ENCODE measurements at places on chromosomes 1 and 21. TPM values are rescaled to one million over a fixed set of nuclear protein-coding genes. Genes with fewer than 3 reads are reported as not detected.

Gene FAM131C
- not detected for total RNA-seq

GRCh38 chr1:30768830-30769718, 11.5 kb upstream of the LAPTM5 start:
- H3K4me1 ChIP-seq: peaks cover 23% of the 10 kb centered on the region
- H3K27ac ChIP-seq: no peak overlapping the region
- no peak for DNase-seq

DNA sequence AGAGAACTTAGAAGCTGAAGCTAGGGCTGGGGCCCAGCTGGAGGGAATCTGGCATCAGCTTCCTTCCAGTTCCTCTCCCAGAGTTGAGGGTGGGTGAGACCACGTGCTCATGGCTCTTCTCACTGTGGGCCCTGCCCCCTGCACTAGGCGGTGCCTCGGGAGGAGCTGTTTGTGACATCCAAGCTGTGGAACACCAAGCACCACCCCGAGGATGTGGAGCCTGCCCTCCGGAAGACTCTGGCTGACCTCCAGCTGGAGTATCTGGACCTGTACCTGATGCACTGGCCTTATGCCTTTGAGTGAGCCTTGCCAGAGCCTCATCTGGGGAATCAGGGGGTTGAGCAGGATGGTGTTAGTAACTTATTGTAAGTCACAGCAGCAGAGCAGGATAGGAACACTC, 16.1 kb downstream of the AKR1A1 start:
- no peak for DNase-seq
- H3K4me3 ChIP-seq: no peak overlapping the region
- H3K4me1 ChIP-seq: peaks cover 3% of the 10 kb centered on the region
- H3K27ac ChIP-seq: no peak overlapping the region
- H3K27me3 ChIP-seq: no peaks in the 10 kb centered on the region

DNA sequence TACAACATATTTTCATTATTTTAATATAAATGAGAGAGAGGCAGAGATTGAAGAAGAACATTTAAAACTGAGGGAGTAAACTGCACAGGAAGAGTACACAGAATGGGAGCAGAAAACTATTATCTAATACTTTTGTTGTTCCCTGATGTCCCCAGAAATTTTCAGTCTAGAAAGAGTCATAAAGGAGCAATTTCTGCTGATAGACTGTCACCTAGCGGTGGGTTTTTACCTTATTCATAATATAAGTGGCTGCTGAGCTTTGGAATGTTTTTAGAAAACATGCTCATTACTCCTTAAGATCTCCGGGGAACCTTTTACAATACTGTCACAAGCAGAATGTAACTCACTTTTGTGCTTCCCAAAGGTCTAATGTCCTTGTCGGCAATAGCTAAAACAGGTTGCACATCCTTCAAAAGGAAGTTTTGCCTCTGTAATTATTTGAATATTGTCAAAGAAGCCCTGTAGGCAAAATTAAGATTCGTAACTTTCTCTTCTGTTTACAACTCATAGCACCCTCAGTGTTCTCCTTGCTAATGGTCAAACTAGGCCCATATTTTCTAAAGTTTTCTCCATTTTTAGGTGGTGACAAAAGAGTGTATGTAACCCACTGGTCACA, 4.9 kb upstream of the NPL start:
- H3K4me1 ChIP-seq: peaks cover 18% of the 10 kb centered on the region
- H3K36me3 ChIP-seq: no peaks in the 10 kb centered on the region
- no peaks in the 10 kb centered on the region for H3K27me3 ChIP-seq
- DNase-seq: peak; percentile 26
- no peak overlapping the region for H3K27ac ChIP-seq

Gene CFHR1
- total RNA-seq: not detected

GRCh38 chr1:167723707-167724323, 2.0 kb downstream of the MPZL1 start:
- H3K27ac ChIP-seq: no peak overlapping the region
- H3K36me3 ChIP-seq: peaks cover 9% of the 10 kb centered on the region
- no peaks in the 10 kb centered on the region for H3K27me3 ChIP-seq
- H3K4me1 ChIP-seq: peaks cover 52% of the 10 kb centered on the region
- DNase-seq: no peak

DNA sequence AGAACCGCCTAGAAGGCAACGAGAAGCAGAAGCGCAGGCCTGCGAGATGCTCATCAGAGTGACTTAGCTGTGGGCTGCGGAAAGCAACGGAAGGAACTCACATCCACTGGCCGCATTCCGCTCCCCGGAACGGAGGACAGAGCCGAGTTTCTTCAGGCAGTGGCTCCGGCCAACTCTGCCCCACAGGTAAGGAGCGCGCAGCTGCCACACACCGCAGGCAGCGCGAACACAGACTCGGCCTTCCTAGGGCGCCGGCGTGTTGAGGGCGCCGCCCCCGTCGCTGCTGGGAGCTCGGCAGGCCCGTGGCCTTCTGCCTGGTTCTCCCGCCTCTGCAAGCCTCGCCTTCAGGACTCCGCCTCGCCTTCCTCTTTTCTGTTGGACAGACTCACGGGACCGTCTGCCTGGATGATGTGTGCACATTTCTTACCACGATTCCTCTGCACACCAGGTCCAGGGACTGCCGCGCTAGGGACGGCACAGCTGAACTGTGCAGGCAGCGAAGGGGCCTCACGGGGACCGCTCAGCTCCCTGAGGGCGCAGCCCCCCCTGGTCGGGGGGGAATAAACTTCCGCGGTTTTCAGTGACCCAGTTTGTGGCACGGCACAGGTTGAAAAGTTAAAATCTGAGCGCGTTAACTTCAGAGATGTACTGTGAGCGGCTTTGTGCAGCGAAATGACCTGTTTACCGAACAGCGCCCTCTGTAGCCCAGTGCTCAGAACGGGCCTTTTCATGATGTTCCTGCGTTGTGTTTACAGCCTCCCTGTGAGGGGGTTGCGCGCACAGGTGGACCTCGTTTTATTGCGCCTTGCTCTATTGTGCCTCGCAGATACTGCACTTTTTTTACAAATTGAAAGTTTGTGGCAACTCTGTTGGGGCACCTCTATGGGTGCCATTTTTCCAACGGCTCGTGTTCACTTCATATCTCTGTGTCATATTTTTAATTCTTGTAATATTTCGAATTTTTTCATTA, 15.8 kb downstream of the TCP10L start:
- DNase-seq: peak; percentile 88
- no peak overlapping the region for H3K27ac ChIP-seq
- H3K4me3 ChIP-seq: peak overlapping the region; percentile 70
- H3K4me1 ChIP-seq: peaks cover 12% of the 10 kb centered on the region

Gene ERICH3
- total RNA-seq: not detected

DNA sequence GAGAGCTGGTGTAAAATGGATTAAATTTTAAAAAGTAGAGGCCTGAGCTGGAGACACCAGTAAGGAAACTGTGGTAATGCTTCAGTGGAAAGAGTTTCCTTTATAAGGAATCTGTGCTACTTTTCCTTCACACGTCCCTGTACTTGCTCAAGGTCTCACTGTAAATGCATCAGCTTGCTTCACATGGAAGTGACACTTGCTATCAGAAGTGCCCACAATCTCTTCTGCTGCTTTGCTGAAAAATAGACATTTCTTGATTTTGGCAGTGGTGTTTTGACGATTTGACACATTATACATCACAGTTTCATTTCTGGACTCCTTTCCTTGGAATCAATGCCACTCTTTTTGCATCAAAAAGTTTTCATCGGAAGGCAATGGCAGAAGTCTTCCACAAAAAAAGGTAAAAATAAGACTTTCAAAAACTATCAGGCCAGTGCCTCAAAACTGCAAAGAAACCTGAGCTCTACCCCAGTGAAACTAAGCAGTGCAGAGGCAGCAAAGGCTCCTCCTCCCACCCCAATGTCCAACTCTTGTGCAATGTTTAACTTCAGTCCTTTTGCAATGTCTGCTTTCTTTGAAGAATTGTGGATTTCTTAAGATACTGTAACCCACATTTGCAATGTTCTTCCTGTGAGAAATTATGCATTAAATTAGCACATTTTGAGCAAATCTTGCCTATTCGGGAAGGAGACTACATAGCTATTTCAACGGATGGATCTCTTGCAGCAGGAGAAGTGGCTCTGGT, 18.4 kb upstream of the TSPAN2 start:
- peaks cover 10% of the 10 kb centered on the region for H3K4me1 ChIP-seq
- no peak overlapping the region for H3K27ac ChIP-seq
- no peaks in the 10 kb centered on the region for H3K27me3 ChIP-seq
- H3K4me3 ChIP-seq: no peak overlapping the region

- DNase-seq: peak; percentile 8
- H3K4me1 ChIP-seq: no peaks in the 10 kb centered on the region
- no peak overlapping the region for H3K4me3 ChIP-seq
- H3K27ac ChIP-seq: no peak overlapping the region
- H3K36me3 ChIP-seq: no peaks in the 10 kb centered on the region
These were observed 439.4 kb downstream of the CAMTA1 start for GRCh38 chr1:7224644-7225043.

Gene ECE1
- 160 TPM for total RNA-seq

Gene ALG14
- total RNA-seq: 6.2 TPM

DNA sequence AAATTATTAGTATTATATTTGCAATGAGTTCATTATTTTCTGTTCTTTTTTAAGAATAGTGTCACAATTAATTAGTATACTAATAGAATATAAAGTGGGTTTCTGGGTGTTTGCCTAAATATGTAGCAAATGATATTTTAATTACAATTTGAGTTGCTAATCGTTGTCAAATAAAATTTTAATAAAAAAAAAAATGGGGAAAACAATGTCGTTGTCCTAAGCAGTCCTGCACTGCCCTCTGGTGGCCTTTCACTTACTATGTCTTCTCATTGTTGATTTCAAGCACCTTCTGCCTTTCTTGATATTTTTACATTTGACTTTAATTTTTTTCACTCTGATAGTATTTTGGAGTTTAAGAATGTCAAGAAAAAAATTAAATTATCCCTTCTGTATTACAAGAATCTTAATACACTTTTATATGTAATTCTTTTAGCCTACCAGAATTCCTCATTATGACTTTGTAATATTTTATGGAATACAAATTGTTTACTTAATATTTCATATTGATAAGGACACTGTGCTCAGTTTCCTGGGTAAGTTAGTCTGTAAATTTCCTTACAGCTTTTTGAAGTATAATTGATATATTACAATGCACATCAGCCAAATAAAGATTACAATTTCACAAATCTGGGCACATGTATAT, 104.5 kb upstream of the FMN2 start:
- no peak overlapping the region for H3K27ac ChIP-seq
- peaks cover 5% of the 10 kb centered on the region for H3K36me3 ChIP-seq
- peak; percentile 58 for DNase-seq
- H3K4me1 ChIP-seq: no peaks in the 10 kb centered on the region
- no peak overlapping the region for H3K4me3 ChIP-seq

- peaks cover 15% of the 10 kb centered on the region for H3K36me3 ChIP-seq
- DNase-seq: no peak
- H3K4me1 ChIP-seq: peaks cover 30% of the 10 kb centered on the region
- H3K27ac ChIP-seq: no peak overlapping the region
These were observed 29.7 kb upstream of the EVA1B start for GRCh38 chr1:36352910-36353878.

- peaks cover 72% of the 10 kb centered on the region for H3K4me1 ChIP-seq
- H3K27ac ChIP-seq: no peak overlapping the region
- DNase-seq: peak; percentile 27
- H3K36me3 ChIP-seq: peaks cover 46% of the 10 kb centered on the region
- peak overlapping the region; percentile 96 for H3K4me3 ChIP-seq
- H3K27me3 ChIP-seq: no peaks in the 10 kb centered on the region
These were observed 2.1 kb downstream of the ETV3 start for GRCh38 chr1:157136133-157136532.
